Activated T-cell treated with anti-CD3 and anti-CD28 coated beads, Interleukin-2, amount 50 U/mL, for 4 hours (primary cell): ENCODE measurements at places on chromosomes 1 and 21. TPM values are rescaled to one million over a fixed set of nuclear protein-coding genes. Genes with fewer than 3 reads are reported as not detected.

The GBP5 gene
- total RNA-seq = 147 TPM

The AQP10 gene
- not detected for total RNA-seq

The PRUNE1 gene
- 11.0 TPM for total RNA-seq

The CFHR1 gene
- total RNA-seq = not detected
